HCT116 (cell line): ENCODE measurements at places on chromosomes 6 and 20. TPM values are rescaled to one million over a fixed set of nuclear protein-coding genes. Genes with fewer than 3 reads are reported as not detected.
A peak's percentile ranks its signal among the peaks of the same experiment; 100 is the strongest.

DNA sequence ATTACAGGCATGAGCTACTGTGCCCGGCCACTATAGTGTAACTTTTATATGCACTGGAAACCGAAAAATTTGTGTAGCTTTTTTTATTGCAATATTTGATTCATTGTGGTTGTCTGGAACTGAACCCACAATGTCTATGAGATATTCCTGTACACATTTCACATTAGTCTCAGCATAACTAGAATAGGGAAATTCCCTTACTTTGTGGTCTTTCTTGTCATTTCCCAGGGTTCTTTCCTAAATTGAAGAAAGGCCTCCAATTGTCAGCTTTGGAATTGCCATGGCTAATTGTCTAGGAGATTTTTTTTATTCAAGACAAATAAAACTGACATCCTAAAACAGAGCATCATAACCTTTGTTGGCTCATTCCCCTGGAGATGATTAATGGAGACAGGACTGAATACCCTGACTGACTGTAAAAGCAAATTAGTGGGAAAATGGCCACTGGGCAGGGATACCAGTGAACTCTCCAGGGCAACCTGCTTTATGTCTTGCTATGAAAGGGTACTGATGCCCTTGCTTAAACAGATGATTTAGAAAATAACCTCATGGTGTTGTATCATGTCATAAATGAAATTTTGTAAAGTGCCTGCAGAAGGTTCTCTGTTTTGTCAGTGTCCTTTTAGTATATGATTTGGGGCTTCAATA is 576.9 kb downstream of the RFPL4B start:
- H3K27ac ChIP-seq = no peak overlapping the region
- no peak overlapping the region for H3K4me3 ChIP-seq
- H3K4me1 ChIP-seq = no peaks in the 10 kb centered on the region
- DNase-seq = no peak
- H3K36me3 ChIP-seq = no peaks in the 10 kb centered on the region

DNA sequence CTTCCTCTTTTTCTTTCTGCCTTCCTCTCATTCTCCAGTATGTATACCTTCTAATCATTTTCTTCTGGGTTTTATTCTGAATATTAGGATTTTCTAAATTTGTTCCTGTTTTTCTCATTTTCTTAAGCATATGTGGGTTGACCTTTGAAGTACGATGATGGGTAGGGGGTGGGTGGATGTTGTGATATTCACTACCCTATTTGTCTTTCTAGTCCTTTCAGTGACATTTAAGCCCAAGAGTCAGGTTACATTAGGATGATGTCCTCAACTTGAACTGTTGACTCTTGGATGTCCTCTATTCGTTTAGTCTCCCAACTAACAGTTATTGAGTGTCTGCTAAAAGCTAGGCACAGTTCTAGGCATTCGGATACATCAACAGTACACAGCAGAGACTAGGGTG is 7.3 kb downstream of the ABT1 start:
- no peaks in the 10 kb centered on the region for H3K4me1 ChIP-seq
- DNase-seq = no peak
- no peaks in the 10 kb centered on the region for H3K27me3 ChIP-seq
- peaks cover 10% of the 10 kb centered on the region; the same call in 1 of the 2 replicates for H3K36me3 ChIP-seq
- H3K4me3 ChIP-seq = no peak overlapping the region
- no peak overlapping the region for H3K27ac ChIP-seq

GRCh38 chr20:2858591-2858990 is 14.7 kb upstream of the PTPRA start:
- no peaks in the 10 kb centered on the region; the same call in 1 of the 2 replicates for H3K36me3 ChIP-seq
- DNase-seq = no peak
- no peak overlapping the region for H3K4me3 ChIP-seq
- H3K4me1 ChIP-seq = no peaks in the 10 kb centered on the region

DNA sequence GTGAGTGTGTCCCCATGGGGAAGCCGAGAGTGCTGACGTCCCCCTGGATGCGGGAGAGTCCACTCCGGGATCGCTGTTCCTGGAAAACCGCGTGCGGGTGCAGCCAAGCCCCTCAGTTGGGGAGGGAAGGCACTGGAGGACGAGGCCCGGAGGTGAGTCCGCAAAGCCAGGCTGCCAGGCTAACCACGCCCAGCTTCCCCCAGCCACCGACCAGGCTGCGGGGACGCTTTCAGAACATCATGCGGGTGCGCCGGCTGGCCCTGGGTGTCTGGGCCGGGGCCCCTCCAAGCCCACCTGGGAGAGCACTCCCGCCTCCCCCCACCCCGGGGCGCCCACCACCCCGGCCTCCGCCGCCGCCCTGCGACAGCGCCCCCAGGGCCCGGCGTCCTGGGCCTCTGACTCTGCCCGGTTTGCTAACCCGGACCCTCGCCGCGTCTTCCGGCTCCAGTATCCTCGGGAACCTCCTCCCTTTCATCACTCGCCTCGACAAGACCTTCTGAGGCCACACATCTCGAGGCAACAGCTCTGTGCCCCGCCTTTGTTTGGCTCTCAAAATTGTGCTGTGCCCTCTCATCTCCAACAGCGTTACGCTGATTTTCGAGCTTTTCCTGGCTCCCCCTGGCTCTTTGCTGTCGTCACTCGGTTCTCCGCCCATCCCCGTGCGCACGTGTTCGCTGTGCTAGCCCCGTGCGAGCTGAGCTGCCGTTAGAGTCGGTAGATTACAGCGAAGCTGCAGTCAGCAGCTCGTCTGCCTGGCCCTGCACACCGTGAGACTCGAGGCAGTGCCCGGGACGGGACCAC is 47.1 kb upstream of the ENTPD6 start:
- no peak overlapping the region for H3K4me3 ChIP-seq
- no peaks in the 10 kb centered on the region for H3K4me1 ChIP-seq
- H3K27ac ChIP-seq = no peak overlapping the region
- H3K27me3 ChIP-seq = no peaks in the 10 kb centered on the region
- DNase-seq = no peak

- H3K4me1 ChIP-seq = peaks cover 21% of the 10 kb centered on the region
- H3K27me3 ChIP-seq = no peaks in the 10 kb centered on the region
- peak overlapping the region; percentile 99 for H3K27ac ChIP-seq
- H3K4me3 ChIP-seq = peak overlapping the region; percentile 100
- H3K36me3 ChIP-seq = peaks cover 53% of the 10 kb centered on the region
These were observed 508 bp downstream of the NOP56 start for GRCh38 chr20:2652724-2653555.

DNA sequence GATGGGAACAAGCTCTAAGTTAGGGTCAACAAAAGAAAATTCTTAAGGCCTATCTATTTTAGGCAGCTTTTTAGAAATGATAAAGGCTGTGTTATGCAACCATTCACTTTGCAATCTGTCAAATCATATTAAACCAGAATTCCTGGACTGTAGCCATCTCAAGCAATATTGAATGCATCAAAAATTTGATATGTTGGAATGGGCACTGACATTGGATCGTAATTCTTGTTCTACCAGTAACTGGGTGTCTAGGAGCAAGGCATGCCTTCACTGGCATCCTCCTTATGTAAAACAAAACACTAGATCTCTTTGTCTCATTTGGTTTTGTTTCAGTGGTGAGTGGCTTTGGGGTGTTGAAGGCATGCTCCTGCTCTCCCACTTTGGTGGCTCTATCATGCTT is 145.6 kb downstream of the JARID2 start:
- no peak overlapping the region for H3K4me3 ChIP-seq
- H3K36me3 ChIP-seq = no peaks in the 10 kb centered on the region
- H3K4me1 ChIP-seq = no peaks in the 10 kb centered on the region

DNA sequence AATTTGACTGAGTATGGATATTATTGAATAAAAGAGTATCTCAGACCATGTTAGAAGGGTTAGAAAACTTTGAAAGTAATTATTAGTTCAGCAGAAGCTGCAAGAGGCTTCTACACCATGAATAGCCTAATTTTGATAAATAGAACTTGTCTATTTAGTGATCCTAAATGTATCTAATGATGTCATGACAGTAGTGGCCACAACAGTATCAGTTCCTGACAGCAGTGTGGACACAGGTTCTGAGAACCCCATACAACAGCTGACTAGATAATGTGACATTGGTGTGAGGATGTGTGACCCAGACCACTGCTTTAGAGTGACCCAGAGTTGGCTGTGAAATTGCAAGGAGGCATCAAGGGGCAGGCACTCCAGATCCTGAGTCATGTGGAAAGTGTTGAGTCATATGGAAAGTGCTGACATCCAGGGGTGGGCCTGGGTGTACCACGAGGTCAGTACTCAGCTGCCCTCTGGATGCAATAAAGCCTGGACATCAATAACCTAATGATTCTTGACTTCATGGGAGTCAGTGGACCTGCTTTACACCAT is 754.7 kb downstream of the DHX35 start:
- no peaks in the 10 kb centered on the region for H3K27me3 ChIP-seq
- no peak overlapping the region for H3K27ac ChIP-seq
- H3K4me3 ChIP-seq = no peak overlapping the region
- no peak for DNase-seq
- no peaks in the 10 kb centered on the region for H3K4me1 ChIP-seq

BPIFA1 gene
- not detected for total RNA-seq

TBXT gene
- total RNA-seq = not detected

FILIP1 gene
- 0.05 TPM for total RNA-seq

MTFR2 gene
- 13.2 TPM for total RNA-seq
